ENCODE measurements at places on chromosomes 3 and 15. TPM values are rescaled to one million over a fixed set of nuclear protein-coding genes. Genes with fewer than 3 reads are reported as not detected.

Gene ATP13A4
- total RNA-seq, result 0.89 TPM

Gene GP5
- 0.14 TPM for total RNA-seq

Gene GHRL
- total RNA-seq, result not detected

Gene SLC9C1
- 0.30 TPM for total RNA-seq

Gene HES1
- 3.7 TPM for total RNA-seq

Gene MUSTN1
- total RNA-seq, result not detected

Gene IDH2
- 108 TPM for total RNA-seq

Gene HYAL2
- total RNA-seq, result 96.6 TPM

Gene NR2E3
- under 0.01 TPM for total RNA-seq

Gene TAGLN3
- total RNA-seq, result 1.8 TPM

Gene ADCY5
- total RNA-seq, result 1.3 TPM

Gene IGF1R
- total RNA-seq, result 59.5 TPM

Gene AADACL2
- total RNA-seq, result not detected

Gene IL16
- under 0.01 TPM for total RNA-seq
